ENCODE measurements at places on chromosomes 13 and 19.
A peak's percentile ranks its signal among the peaks of the same experiment; 100 is the strongest.

GRCh38 chr13:54945973-54946372 lies 1917.4 kb downstream of the OLFM4 start:
- H3K4me3 ChIP-seq: no peak overlapping the region
- no peaks in the 10 kb centered on the region for H3K27me3 ChIP-seq
- no peak overlapping the region for H3K27ac ChIP-seq

DNA sequence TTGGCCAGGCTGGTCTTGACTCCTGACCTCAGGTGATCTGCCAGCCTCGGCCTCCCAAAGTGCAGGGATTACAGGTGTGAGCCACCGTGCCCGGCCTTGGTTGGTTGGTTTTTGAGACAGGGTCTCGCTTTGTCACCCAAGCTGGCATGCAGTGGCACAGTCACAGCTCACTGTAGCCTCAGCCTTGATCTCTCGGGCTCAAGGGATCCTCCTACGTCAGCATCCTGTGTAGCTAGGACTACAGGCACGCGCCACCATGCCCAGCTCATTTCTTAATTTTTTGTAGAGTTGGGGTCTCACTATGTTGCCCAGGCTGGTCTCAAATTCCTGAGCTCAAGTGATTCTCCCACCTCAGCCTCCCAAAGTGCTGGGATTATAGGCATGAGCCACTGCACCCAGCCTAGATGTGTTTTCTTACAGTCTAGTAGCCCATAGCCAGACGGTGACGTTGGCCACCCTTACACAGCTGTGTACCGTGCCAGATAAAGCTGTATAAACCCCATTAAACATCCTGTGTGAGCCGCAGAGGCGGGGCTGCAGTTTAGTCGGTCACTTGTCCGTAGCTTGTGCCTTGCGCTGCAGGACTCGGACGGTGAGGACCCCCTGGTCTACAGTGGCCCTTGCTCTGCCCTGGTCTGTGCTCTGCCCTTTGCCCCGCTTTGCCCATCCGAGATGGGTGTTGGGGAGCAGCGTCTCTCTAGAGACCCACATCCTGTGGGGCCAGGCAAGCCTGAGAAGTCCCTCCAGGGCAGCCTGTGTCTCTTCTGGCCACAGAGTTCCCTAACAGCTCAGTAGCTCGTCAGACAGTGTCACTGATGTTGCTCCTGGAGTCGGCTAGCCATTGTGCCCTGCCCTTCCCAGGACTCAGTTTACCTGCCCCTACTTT lies 9.8 kb downstream of the IRF3 start:
- H3K36me3 ChIP-seq: peaks cover 20% of the 10 kb centered on the region
- H3K27ac ChIP-seq: peak overlapping the region; percentile 73
- no peaks in the 10 kb centered on the region for H3K27me3 ChIP-seq
- no peak overlapping the region for H3K4me3 ChIP-seq
- H3K4me1 ChIP-seq: peaks cover 3% of the 10 kb centered on the region

DNA sequence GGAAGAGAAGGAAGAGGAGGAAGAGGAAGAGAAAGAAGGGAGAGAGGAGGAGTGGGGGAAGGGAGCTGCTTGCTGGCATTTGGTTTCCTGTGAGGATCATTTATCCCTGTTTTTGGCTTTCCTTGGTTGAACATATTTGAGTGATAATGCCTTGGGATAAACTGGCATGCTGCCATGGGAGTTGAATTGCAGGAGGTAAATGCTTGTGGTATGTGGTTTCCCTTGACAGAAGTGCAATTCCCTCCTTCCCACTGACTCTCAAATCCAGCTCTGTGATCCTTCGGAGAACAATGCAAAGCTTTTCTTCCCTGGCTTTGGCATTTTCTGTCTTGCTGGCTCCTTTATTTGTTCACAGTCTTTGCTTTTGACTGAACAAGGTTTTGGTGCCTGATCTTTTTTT lies 27.2 kb upstream of the CBY2 start:
- H3K36me3 ChIP-seq: no peaks in the 10 kb centered on the region
- no peak for DNase-seq
- H3K4me1 ChIP-seq: no peaks in the 10 kb centered on the region
- no peak overlapping the region for H3K27ac ChIP-seq
- peaks cover 8% of the 10 kb centered on the region for H3K27me3 ChIP-seq
- no peak overlapping the region for H3K4me3 ChIP-seq

DNA sequence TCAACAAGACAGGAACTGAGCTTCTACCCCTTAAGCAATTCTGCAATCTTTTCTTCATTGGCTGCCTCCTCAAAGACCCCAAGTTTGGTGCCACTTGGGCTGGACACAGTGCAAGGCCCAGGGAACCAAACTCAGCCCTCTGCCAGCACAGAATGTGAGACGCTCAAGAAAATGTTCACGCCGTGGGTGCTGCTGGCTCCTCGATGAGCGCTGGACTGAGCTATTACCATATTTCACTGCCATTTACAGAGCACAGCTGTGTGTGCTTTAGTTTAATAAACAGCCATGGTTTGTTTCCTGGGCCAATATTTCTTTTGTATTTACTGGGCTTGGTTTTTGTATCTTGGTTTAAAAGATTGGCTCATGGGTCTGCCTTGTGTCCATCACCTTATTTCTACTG lies 138.8 kb upstream of the VSTM2B start:
- H3K4me1 ChIP-seq: no peaks in the 10 kb centered on the region
- no peaks in the 10 kb centered on the region for H3K36me3 ChIP-seq
- H3K4me3 ChIP-seq: no peak overlapping the region
- DNase-seq: no peak
- no peaks in the 10 kb centered on the region for H3K27me3 ChIP-seq

DNA sequence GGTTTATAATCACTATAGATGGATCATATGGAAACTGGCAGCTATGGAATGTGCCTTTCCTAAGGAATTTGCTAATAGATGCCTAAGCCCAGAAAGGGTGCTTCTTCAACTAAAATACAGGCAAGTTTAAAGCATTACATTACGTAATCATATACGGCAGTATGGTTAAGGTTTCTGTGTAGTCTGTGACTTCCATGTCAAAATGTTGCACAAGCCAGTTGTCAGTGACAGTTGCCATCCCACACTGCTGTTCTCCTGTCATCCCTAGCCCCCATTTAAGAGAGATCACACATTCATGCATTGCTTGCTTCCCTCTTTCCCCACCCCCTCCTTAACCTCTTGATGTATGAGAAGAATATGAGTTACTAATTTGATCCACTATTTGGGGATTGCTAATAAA lies 47.3 kb downstream of the BRCA2 start:
- H3K27me3 ChIP-seq: no peaks in the 10 kb centered on the region
- DNase-seq: no peak
- H3K4me3 ChIP-seq: no peak overlapping the region
- no peaks in the 10 kb centered on the region for H3K4me1 ChIP-seq

DNA sequence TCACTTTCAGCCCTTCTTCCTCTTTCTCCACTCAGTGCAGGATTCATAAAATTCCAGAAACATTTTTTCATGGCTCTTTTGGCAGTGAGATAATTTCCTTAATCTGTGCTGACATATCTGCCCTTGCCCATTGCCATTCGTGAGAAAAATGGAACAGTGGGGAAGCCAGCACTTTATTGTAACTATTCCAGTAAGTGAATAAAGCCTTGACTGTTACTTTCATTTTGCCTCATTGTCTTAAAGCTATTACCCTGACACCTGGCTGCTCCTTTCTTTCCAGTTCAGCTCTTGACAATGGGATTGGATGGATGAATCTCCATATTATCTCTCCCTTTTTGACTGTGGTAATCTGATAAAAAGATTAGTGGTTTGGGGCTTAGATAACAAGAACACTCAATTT lies 1068.1 kb upstream of the PCDH20 start:
- H3K27ac ChIP-seq: no peak overlapping the region
- H3K36me3 ChIP-seq: no peaks in the 10 kb centered on the region
- DNase-seq: no peak

- H3K36me3 ChIP-seq: no peaks in the 10 kb centered on the region
- no peaks in the 10 kb centered on the region for H3K4me1 ChIP-seq
- no peak for DNase-seq
These were observed 296.5 kb downstream of the ZNF536 start for GRCh38 chr19:30668521-30669155.

- H3K36me3 ChIP-seq: no peaks in the 10 kb centered on the region
- H3K4me1 ChIP-seq: peaks cover 38% of the 10 kb centered on the region
- H3K27ac ChIP-seq: peak overlapping the region; percentile 86
- DNase-seq: no peak
- H3K4me3 ChIP-seq: peak overlapping the region; percentile 56
These were observed 40.8 kb upstream of the ISYNA1 start for GRCh38 chr19:18478545-18479311.

- DNase-seq: no peak
- H3K27ac ChIP-seq: peak overlapping the region; percentile 94
- H3K36me3 ChIP-seq: peaks cover 7% of the 10 kb centered on the region
- H3K27me3 ChIP-seq: peaks cover 3% of the 10 kb centered on the region
- peak overlapping the region; percentile 85 for H3K4me3 ChIP-seq
These were observed 857 bp upstream of the MAP2K7 start for GRCh38 chr19:7902796-7903243.

DNA sequence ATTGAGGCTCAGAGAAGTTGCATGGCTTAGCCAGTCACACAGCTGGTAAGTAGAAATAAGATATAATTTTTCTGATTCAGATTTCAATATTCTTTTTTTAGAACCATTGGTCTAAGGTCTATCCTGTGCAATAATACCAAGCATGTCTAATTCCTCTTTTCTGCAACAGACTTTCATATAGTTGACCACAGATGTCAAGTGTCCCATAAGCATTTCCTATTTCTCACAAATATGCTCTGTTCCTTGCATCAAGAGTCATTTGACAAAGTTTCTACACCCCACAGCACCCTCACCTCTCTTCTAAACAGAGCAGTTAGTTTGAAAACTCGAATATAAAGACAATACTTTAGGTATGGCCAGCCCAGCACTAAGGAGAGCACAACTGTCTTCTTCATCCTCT lies 26.8 kb upstream of the SACS start:
- no peak overlapping the region for H3K27ac ChIP-seq
- no peak overlapping the region for H3K4me3 ChIP-seq
- peaks cover 14% of the 10 kb centered on the region for H3K4me1 ChIP-seq

DNA sequence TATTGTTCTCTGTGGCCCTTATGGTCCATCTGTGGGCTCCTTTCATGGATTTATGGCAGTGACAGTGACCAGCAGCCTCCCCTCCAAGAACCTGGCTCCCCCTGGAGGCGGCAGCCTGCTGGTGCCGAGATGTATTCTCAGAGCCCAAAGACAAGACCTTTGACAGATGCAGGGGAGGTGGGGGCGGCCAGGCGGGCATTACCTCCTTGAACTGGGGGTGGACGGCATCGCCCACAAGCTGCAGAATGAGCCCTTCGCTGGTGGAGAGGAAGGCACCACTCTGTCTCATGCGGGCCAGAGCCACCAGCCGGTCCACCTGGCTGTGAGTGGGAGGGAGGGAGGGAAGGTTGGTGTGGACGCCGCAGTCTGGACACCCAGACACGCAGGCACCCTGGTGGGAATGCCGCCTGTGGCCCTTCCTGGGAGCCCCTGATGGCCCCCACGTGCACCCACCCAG lies 6.6 kb downstream of the ISOC2 start:
- H3K27ac ChIP-seq: no peak overlapping the region
- H3K4me1 ChIP-seq: peaks cover 14% of the 10 kb centered on the region
- H3K4me3 ChIP-seq: no peak overlapping the region
- H3K36me3 ChIP-seq: peaks cover 18% of the 10 kb centered on the region
- DNase-seq: peak; percentile 39
- H3K27me3 ChIP-seq: peaks cover 16% of the 10 kb centered on the region

- peaks cover under 1% of the 10 kb centered on the region for H3K4me1 ChIP-seq
- DNase-seq: no peak
- no peak overlapping the region for H3K4me3 ChIP-seq
- H3K27me3 ChIP-seq: peaks cover 14% of the 10 kb centered on the region
These were observed 6.2 kb upstream of the KLK13 start for GRCh38 chr19:51071095-51071405.

- no peaks in the 10 kb centered on the region for H3K27me3 ChIP-seq
- H3K4me3 ChIP-seq: no peak overlapping the region
- H3K27ac ChIP-seq: no peak overlapping the region
- H3K36me3 ChIP-seq: peaks cover 25% of the 10 kb centered on the region
These were observed 6.7 kb upstream of the DCUN1D2 start for GRCh38 chr13:113497217-113497616.

GRCh38 chr13:33634546-33634982 lies 183.4 kb upstream of the RFC3 start:
- no peaks in the 10 kb centered on the region for H3K27me3 ChIP-seq
- no peak for DNase-seq
- peaks cover 11% of the 10 kb centered on the region for H3K4me1 ChIP-seq
- no peak overlapping the region for H3K4me3 ChIP-seq
- no peaks in the 10 kb centered on the region for H3K36me3 ChIP-seq

DNA sequence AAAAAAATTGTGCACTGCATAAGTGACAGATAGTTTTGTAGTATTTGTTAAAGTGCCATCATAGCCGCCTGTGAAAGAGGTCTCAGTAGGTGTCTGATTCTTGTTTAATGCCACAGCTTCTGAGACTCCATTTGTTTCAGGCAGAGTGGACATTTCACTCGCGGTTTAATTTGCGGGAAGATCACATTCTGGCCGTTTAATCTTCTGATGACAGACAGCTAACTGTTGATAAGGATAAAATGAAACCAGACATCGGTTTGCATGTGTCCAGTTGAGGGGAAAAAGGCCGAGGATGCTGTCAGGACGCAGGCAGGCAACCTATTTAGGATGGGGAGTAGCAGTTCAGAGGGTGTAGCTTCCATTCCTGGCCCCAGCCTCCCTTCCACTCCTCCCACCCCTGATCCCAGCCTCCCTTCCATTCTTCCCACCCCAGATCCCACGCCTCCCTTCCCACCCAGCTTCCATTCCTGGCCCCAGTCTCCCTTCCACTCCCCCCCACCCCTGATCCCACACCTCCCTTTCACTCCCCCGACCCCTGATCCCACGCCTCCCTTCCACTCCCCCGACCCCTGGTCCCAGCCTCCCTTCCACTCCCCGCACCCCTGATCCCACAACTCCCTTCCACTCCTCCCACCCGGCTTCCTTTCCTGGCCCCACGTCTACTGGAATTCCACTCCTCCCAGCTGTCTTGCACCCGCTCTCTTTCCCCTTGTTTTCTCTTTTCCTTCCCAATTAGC lies 23.8 kb downstream of the ATP11A start:
- H3K36me3 ChIP-seq: peaks cover 8% of the 10 kb centered on the region
- H3K4me1 ChIP-seq: peaks cover 12% of the 10 kb centered on the region
- H3K27me3 ChIP-seq: no peaks in the 10 kb centered on the region
- H3K4me3 ChIP-seq: no peak overlapping the region
- DNase-seq: no peak
- peak overlapping the region; percentile 90 for H3K27ac ChIP-seq

GRCh38 chr13:96636001-96636709 lies 358.1 kb downstream of the OXGR1 start:
- no peak for DNase-seq
- H3K27me3 ChIP-seq: no peaks in the 10 kb centered on the region
- H3K27ac ChIP-seq: no peak overlapping the region
- H3K4me3 ChIP-seq: no peak overlapping the region
- no peaks in the 10 kb centered on the region for H3K4me1 ChIP-seq
- H3K36me3 ChIP-seq: no peaks in the 10 kb centered on the region
